NAMALWA (cell line): ENCODE measurements at places on chromosomes 3 and 15.

DNA sequence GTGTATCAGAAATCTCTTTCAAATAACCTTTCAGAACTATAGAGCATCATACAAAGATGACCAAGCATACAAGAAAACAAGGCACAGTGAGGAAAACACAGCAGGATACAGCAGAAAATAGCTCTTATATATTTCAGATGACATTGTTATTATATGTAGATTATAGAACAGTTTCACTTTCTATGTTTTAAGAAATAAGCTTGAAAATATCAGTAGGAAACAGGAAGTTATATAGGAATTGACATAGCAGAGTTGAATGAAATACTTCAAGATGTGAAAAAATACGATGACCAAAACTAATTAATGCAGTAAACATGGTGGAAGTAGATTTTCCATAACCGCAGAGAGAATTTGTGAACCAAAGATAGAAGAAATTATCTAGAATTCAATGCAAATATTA is 75.2 kb downstream of the LYSMD4 start:
- DNase-seq: no peak

- no peak for DNase-seq
These were observed 47.6 kb downstream of the SHOX2 start for GRCh38 chr3:158058495-158059130.

DNA sequence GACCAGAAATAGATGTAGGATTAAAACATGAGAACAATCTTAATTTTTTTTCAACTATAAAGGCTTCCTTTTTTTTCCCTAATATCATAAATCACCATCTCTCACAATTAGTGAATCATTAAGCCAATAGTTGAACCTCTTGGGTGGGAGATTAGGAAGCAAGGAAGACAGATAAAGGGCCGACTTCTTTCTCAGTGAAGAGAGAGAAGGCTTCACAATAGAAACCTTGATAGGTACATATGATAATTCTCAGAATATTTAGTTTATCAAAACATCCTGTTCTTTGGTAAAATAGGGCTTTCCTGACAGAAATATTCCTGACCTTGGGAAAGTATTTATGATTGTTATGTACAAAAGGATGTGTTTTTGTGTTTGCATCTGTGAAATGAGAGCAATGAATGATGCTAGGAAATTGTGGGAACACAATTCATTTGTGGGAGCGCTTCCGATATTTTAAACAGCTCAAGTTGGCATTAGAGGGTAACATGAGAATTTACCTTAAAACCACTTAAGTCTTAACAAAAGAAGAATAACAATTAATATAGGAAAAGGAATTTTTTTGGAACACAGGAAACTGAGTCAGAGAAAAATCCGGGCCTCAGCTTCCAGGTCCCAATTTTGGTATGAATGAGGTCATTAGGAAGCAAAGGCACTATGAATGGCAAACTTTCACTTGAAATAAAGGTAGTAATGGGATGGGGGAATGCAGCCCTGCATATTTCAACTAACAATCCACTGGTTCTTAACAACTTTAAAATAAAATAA is 263.2 kb upstream of the TGFBR2 start:
- no peak for DNase-seq

GRCh38 chr3:99823723-99824711 is 6.4 kb downstream of the CMSS1 start:
- no peak for DNase-seq

DNA sequence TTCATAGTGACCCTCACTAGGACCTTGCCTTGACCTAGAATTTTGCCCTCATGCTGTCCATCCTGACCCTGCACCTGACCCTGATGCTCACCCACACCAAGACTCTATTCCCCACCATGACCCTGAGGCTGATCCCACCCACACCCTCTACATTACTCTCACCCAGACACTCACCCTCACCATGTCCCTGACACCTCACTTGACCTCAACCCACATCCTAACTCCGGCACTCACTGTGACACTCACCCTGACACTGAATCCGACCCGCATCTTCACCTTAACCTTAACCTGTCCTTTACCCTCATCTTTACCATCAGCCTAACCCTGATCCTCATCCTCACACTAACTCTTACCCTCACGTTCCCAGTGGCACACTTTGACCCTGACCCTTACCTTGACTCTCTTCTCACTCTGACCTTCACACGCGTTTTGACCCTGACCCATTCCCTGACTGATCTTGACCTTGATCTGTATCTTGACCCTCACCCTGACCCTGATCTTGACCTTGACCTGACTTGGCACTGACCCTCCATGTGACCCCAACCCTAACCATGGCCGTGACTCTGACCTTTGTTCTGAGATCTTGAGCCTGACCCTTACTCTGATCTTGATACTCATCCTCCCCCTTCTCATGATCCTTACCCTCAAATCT is 22.2 kb upstream of the SLC25A26 start:
- no peak for DNase-seq

- no peak for DNase-seq
These were observed 23.7 kb downstream of the PDZRN3 start for GRCh38 chr3:73601011-73601410.

DNA sequence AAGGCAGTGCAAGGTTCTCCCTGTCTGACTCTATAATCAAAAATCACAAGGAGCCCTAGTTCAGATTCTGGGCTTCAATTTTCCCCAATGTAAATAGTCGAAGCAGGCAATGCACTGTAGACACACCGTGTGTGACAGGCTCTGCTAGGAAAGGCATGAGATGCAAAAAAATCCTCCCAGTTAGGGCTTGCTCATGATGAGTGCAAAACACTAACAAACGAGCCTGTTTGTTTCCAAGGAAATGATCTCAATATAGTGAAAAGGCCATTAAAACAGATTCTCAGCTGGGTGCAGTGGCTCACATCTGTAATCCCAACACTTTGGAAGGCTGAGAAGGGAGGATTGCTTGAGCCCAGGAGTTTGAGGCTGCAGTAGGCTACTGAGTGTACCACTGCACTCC is 55.7 kb downstream of the UMPS start:
- no peak for DNase-seq

DNA sequence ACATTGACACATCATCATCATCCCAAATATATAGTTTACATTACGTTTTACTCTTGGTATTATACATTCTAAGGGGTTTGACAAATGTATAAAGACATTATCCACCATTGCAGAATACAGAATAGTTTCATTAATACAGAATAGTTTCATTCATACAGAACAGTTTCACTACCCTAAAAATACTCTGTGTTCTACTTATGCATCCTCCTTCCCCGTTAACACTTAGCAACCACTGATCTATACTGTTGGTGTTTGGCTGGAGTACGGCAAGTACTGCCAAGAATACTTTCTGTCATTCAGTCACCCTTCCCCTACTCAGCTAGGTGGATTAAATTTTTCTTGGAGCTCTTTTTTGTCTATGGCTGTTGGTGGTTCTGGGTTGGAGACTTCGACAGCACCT is 33.4 kb downstream of the LEKR1 start:
- DNase-seq: no peak

- no peak for DNase-seq
These were observed 383.1 kb upstream of the TPRG1 start for GRCh38 chr3:188788621-188789081.

GRCh38 chr3:50425911-50426310 is 66.6 kb upstream of the TMEM115 start:
- DNase-seq: no peak

DNA sequence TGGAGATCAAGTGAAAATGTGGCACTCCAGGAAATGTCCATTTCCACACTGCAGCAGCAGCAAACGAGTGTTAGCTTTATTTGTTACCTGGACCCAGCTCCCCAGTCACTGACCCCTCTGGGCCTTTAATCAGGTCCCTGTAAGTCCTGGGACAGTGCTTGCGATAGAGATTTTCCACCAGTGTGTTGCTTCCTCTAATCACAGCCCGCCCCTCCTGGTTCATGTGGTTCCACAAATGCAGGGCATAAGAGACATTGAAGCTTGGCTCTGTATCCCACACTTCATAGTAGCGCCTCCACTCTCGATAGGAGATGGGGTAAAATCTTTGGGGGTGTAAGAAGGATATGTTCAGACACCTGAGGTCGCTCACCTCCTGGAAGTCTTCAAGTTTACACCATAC is 8.0 kb downstream of the A4GNT start:
- no peak for DNase-seq

DNA sequence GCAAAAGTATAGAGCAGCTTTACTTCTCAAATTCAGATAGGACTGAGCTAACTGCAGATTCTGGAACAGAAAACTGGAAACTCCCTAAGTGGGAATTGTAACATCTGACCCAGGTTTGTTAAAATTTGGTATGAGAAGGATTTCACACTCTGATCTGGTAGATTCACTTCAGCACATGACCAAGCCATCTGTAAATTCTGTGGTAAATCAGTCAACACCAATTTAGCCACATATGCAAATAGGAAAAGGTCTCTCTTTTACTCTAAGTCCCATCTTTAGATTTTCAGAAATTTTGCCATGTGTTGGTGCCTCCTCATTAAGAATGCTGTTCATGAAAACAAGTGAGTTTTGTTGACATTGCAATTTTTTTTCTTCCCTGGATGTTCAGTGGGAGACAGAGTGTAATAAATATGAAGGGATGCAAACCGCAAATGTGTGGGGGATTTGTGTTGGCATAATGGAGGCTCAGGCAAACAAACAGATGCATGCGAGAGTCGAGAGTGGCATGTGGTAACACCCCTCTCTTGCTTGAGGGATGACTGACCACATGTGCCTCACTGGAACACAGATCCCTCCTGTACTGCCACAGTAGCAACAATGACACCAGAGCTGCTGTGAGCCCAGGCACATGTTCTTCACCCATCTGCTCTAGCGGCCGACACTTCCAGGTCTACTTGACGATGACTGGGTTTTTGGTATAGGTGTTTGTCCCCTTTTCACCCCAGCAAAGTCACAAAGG is 146.6 kb downstream of the FEZF2 start:
- DNase-seq: peak; percentile 2

- DNase-seq: no peak
These were observed 486.4 kb downstream of the FHIT start for GRCh38 chr3:60764870-60765269.

GRCh38 chr15:38085114-38085513 is 150.7 kb downstream of the TMCO5A start:
- peak; percentile 77 for DNase-seq

DNA sequence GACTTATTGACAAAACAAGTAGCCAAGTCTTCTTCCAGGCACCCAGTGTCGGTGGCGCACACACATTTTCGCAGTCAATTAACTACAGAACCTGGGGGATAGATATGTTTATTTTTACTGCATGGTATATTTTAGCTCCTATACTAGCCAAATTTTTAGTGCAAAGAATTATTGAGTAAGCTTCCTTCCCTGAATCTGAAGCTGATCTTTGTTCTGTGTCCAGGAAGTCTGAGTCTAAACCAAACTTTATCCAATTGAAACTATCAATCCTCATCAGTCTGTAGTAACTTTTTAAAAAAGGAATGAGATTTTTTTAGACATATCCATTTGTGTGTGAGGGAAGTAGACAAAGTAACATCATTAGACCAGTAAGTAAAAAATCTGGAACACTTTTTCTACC is 133.1 kb downstream of the GADL1 start:
- DNase-seq: no peak

GRCh38 chr3:54928046-54928770 is at the start of gene LRTM1:
Gene LRTM1 (minus strand): TSS chr3:54928059. CDS start chr3:54927911, 148 bp downstream.
- DNase-seq: no peak

GRCh38 chr15:43955140-43955539 is 128.3 kb downstream of the WDR76 start:
- DNase-seq: no peak

DNA sequence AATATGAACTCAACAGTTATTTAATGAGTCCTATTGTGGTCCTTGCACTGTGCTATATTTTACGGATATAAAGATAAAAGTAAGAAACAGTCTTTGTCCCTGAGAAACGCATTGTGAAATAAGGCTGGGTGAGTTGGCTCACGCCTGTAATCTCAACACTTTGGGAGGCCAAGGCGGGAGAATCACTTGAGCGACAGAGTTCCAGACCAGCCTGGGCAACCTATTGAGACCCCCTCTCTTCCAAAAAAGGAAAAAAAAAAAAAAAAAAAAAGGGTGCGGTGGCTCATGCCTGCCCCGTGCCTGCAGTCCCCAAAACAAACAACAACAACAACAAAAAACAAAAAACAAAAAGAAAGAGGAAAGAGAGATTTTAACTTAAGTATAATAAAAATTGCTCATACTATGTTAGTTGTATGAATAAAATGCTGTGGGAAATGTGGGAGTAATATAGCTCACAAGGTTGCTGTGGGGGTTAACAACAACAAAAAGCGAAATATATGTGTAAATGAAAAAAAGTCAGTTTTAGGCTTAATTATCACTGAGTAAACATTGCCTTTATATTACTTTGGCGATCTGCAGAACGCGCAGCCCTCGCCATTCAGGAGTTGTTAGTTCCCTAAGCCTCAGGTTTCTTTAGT is 461 bp upstream of the FNDC3B start:
- no peak for DNase-seq

DNA sequence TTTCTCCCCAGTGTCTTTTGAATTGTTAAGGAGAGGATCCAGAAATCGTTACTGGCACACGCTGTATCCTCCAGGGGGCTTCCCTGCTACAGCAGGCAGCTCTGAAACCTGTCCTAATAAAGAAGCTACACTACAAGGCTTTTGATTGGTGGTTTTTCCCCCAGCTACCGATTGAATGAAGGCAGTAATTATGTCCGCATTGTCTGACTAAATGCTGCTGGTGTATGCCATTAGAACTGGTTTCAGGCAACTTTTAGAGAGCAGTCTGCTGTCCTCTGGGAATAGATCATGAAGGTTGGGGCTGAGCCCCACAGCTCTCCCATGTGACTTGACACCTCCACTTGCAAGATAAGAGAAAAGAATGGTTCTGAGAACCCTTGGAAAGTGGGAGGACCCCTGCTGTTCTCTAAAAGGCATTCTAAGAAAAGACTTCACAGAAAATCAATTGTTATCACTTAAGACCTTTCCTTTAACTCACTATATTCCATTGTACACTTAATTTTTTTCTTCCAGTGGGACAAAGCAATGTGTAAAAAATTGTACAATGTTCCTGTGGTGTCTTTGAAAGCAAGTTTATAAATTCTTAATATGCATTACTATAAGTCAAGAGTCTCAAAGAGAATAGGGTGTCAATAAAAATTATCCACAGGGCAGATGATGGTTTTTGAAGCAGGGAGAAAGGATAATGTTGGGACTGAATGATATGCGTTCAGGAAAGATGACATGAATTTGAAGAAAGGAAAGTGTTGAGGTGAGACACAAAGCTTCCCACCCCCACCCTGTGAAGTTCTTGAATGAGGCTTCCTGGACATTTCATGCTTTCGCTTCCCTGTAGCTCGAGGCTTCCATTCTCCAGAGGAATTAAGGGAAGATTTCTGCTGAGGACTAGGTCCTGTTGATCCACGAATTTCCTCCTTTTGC is 53.0 kb upstream of the DAZL start:
- DNase-seq: no peak

- no peak for DNase-seq
These were observed 68.2 kb downstream of the AAGAB start for GRCh38 chr15:67186226-67186649.

DNA sequence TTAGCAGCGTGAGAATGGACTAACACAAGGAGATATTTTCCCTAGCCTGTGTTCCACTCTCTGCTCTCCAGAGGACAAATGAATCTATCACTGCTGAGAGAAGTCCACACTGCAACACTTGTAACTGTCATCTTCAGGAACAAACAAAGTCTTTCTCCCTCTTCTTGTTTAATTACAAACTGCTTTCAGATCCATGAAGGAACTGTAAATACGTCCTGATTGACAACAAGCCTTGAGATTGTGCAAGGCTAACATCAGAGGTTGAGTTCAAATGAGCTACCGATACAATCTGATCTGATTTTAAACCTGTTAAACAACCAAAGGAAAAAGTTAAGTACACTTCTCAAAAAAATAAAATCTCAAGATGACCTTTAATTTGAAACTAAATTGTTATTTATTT is 638.8 kb upstream of the ADAMTS9 start:
- DNase-seq: no peak
